ENCODE measurements at places on chromosomes 11 and 22. TPM values are rescaled to one million over a fixed set of nuclear protein-coding genes. Genes with fewer than 3 reads are reported as not detected.

The UBQLNL gene
- 1.4 TPM for total RNA-seq

The C11orf21 gene
- 1.1 TPM for total RNA-seq

The SYNGR1 gene
- total RNA-seq, result 9.1 TPM

DNA sequence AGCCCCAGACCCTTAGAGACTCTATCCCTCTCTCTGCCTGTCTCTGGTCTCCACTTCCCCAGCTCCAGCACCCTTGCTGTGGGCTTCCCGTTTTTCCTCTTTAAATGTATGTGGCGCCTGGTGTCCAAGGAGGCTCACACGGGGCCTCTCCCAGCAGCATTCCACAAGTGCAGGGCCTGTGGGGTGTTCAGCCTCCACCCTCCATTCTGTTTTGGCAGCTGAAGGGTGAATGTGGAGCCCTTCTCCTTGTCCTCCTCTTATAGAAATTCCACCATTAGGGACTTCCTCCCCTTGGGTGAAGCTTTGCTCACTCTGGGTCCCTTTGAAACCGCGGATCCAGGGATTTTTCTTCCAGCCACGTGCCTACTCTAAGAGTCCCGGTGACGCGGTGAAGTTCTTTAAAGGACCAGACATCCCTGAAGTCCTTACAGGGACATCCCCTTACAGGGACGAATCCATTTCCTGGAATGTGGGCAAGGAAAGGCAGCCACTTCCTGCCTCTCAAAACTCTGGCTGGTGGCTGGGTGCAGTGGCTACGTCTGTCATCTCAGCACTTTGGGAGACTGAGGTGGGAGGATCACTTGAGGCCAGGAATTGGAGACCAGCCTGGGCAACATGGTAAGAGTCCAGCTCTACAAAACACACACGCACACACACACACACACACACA, 1.6 kb upstream of the TSPAN18 start:
- DNase-seq, result no peak

- DNase-seq, result no peak
These were observed 858.7 kb upstream of the CHORDC1 start for GRCh38 chr11:91081440-91082043.

DNA sequence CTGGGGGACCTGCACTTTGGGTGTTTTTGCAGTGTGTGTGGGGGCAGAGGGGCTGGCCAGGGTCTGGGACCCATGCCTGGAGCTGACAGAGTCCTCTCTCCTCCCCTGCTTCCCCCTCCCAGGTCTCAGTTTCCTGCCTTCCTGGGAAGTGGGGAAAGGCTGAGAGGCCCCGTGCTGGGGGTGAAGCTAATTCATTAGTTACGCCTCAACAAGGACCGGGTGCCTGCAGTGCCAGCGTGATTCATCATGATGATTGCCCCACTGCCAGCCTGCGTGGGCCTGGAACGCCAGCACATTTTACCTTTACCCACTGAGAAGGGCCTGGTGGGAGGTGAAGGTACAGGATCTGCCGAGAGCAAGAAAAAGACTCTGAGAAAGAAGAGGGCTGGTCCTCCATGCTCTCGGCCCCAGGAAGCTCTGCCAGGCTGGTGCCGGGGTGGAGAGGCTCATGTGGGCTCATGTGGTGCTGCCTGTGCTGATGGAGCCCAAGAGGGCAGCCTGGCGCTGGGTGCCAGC, 2.9 kb upstream of the LRRC10B start:
- DNase-seq, result no peak

DNA sequence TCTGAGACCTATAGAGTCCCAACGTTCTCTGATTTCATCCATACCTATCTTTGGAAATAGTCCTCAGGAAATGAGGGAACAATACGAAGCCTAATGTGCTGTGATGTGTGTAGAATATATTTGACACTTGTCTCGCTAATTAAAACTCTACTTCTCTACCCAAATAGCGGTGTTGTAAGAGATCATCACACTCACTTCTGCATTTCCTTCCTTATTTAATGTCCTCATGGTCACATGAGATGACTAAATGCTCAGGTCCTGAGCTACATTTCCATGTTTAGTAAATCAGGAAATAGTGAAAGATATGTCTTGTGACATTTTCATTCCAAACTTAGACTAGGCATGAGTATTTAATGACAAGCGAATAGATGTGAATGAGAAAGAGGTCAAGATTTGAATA, 112.3 kb downstream of the MAML2 start:
- DNase-seq, result no peak

DNA sequence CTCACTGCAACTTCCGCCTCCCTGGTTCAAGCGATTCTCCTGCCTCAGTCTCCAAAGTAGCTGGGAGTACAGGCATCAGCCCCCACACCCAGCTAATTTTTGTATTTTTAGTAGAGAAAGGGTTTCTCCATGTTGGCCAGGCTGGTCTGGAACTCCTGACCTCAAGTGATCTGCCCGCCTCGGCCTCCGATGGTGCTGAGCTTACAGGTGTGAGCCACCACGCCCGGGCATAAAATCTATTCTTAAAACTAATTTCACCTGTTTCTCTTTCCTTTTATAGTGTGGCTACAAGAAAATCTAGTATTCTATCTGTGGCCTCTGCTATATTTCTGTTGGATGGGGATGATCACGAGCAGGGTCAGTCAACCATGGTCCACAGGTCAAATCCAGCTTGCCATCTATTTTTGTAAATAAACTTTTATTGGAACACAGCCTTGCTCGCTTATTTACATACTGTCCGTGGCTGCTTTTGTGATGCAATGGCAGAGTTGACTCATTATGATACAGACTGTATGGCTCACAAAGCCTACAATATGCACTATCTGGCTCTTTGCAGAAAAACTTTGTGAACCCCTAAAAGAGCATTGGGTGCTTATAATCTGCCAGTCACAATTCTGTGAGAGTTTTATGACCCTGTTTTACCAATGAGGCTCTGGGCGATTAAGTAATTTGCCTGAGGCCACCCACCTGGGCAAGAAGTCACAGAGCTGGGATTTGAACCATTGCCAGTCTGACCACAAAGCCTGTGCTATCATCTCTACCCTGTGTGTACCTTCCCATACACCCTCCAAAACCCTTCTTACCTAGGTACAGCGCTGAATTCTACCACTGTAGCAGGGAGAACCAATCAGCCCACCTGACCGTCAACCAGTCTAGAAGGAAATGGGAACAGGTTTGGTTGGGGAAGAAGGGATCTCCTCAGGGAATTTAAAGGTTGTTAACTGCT, 28.3 kb downstream of the SLC1A2 start:
- DNase-seq, result no peak

DNA sequence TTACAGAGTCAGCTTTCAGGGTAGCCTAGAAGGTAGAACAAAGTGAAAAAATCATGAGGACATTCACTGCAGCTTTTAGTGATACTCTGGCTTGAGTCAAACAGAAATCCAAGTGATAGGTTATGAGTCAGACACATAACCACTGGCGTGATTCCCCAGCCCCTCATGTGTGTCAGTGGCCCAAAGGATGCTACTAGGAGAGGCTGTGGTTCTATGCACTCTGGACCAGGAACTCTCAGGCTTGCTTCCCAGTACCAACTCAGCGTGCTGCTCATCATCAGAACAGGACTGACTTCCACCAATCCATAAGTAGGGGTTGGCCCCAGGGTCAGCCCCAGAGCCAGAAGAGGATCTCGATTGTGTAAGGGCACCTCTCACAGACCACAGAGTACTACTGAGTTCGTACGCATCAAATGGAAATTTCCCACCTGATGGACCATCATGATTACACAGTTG, 116.8 kb downstream of the MED15 start:
- DNase-seq, result no peak

- no peak for DNase-seq
These were observed 229.0 kb downstream of the TMEM135 start for GRCh38 chr11:87266751-87267150.

- no peak for DNase-seq
These were observed 135.7 kb downstream of the C11orf91 start for GRCh38 chr11:33564856-33565453.

DNA sequence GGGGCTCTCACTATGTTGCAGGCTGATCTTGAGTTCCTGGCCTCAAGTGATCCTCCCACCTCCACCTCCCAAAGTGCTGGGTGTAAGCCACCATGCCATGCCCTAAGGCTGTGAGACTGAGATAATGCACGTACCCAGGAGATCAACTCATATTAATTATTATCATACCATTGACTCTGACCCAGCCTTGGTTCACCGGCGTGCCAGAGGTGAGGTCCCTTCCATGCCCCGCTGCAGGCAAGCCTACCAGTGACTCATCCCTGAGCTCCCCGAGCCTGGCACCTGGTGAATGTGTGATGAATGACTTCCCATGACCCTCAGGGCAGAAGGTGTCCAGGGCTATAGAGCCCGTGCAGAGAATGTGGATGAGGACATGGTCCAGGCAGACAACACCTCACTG, 12.1 kb downstream of the GAL3ST1 start:
- DNase-seq, result no peak

GRCh38 chr11:20243974-20244373, 83.7 kb upstream of the DBX1 start:
- DNase-seq, result no peak

- DNase-seq, result no peak
These were observed 59.1 kb upstream of the FGF3 start for GRCh38 chr11:69878144-69878883.
